Fibroblast of lung (primary cell): ENCODE measurements at places on chromosomes 6 and 20. TPM values are rescaled to one million over a fixed set of nuclear protein-coding genes. Genes with fewer than 3 reads are reported as not detected.

The SCRT2 gene
- total RNA-seq: not detected in 2 replicates

The BCAS1 gene
- under 0.01 and 0.17 TPM in 2 replicates for total RNA-seq

The ATRN gene
- 24.1 and 30.6 TPM in 2 replicates for total RNA-seq

The TFAP2A gene
- total RNA-seq: not detected in 2 replicates

The RSPH9 gene
- 1.5 and 1.7 TPM in 2 replicates for total RNA-seq

DNA sequence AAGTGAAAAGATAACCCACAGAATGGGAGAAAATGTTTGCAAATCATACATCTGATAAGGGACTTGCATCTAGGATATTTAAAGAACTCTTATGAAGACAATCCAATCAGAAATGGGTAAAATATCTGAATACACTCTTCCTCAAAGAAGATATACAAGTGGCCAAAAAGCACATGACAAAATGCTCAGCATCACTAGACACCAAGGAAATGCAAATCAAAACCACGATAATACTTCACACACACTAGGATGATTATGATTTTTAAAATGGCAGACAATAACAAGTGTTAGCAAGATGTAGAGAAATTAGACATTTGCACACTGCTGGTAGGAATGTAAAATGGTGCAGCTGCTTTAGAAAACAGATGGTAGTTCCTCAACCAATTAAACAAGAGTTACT, 34.8 kb upstream of the SIRT5 start:
- no peaks in the 10 kb centered on the region for H3K36me3 ChIP-seq
- no peak overlapping the region for H3K4me3 ChIP-seq

DNA sequence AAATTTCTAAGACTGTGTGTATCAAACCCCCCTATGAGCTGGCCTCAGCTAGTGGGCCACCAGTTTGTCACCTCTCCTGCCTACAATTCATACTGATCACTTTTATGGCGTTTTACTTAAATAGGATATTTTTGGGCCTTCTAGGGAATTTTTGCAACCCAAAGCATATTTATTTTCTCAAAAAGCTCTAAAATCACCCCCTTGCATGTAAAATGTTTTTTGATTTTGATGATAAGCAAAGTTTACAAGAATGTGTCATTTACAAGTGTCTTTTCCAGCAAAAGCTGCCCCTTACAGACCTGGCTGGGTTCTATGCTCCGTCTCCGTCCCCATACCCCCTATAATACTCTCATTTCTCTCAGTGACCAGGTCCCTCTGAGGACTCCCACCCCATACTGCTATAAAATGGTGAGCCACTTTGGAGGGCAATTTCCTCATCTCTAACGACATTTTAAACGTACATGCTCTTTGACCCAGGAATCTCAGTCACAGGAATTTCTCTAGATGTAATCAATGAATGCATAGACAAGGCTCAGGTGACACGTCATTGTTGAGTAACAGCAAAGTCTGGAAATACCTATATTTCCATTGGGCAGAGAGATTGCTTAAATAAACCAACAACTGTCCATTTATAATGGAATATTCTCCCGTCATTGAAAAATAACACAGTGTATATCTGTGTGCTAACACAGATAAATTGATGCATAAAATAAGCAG, 13.9 kb upstream of the OCSTAMP start:
- no peak for DNase-seq
- no peaks in the 10 kb centered on the region for H3K27me3 ChIP-seq
- no peak overlapping the region for H3K27ac ChIP-seq
- H3K4me3 ChIP-seq: no peak overlapping the region

- no peaks in the 10 kb centered on the region for H3K36me3 ChIP-seq
- H3K27me3 ChIP-seq: no peaks in the 10 kb centered on the region
- H3K4me3 ChIP-seq: no peak overlapping the region
- H3K4me1 ChIP-seq: no peaks in the 10 kb centered on the region
Observed at GRCh38 chr6:167551628-167552257, 226.9 kb downstream of the TTLL2 start.

- no peaks in the 10 kb centered on the region for H3K4me1 ChIP-seq
- DNase-seq: peak; percentile 53
Observed at GRCh38 chr6:47832386-47833100, 50.7 kb downstream of the OPN5 start.

DNA sequence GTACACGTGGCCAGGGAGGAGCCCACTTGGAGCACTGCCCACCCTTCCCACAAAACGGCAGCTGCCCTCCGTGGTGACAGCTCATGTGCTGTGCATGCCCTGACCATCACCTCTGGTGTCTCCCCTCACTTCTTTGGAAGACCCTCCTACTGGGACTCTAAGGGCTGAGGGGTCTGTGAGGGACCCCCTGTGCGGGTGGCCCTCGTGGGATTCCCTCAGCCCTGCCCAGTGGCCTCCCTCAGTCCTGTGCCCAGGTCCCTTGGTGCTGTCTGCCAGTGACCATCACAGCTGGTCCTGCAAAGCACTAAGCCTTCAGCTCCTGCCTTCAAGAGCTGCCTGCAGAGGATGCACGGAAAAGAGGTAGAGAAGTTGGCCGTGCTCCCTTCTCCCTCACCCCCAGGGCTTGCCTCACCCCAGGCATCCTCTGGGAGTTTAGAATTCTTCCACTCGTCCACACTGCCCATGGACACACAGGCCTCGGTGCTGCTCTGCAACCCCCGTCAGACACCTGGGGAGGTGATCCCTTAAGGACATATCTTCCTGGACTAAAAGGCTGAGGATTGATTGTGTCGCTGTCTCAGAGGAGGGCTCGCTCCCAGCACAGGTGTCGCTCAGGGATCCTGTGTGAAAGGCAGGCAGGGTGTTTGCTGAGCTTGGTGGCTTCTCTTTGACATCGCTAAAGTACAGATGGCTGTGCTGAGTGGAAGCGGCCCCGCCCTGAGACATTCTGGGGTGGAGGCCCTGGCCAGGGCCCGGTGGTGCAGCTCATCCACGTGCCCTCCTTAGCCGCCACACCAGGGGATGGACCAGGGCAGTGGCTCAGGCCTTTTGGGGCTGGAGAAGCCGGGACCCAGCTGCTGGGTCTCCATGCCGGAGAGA, 119.5 kb upstream of the FRMD1 start:
- no peaks in the 10 kb centered on the region for H3K27me3 ChIP-seq
- no peaks in the 10 kb centered on the region for H3K4me1 ChIP-seq
- no peak overlapping the region for H3K27ac ChIP-seq
- no peak overlapping the region for H3K4me3 ChIP-seq
- no peaks in the 10 kb centered on the region for H3K36me3 ChIP-seq
- no peak for DNase-seq

DNA sequence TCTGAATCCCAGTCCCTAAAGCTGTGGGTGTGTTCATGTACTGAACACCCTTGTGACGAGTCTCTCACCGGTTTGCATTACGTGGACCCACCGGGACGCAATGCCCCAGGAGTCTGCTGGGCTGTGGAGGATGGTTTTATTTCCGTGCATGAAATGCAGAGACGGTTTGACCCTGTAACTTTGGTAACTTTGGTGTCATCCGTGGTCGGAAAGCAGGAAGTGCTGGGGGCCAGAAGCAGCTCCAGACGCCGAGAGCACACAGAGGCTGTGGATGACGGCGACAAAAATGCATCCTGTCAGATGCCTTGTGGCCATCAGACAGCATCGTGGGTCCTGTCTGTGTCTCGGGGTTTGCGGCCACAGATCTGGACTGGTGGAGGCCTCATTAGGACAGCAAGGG, 7.2 kb downstream of the BHLHE23 start:
- H3K4me1 ChIP-seq: no peaks in the 10 kb centered on the region
- no peaks in the 10 kb centered on the region for H3K36me3 ChIP-seq
